ENCODE measurements at places on chromosomes 2 and 18. TPM values are rescaled to one million over a fixed set of nuclear protein-coding genes. Genes with fewer than 3 reads are reported as not detected.

DNA sequence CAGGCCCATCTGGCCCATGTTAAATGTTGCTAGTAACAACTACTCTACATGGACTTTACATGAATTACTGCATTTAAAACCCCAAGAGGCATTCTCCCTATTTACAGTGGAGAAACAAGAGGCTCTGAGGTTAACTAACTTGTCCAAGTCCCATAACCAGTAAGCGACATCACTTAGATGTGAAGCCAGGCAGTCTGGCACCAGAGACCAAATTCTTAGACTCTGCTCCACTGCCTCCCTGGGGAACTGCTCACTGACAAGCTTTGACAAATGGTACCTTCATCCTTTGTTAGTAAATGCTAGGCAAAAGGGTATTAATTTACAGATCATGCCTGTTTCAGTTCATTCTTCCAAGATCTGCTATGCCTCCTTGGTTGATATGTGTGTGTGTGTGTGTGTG lies 124.8 kb downstream of the AFF3 start:
- DNase-seq = no peak
- H3K4me3 ChIP-seq = no peak overlapping the region
- H3K4me1 ChIP-seq = peaks cover 3% of the 10 kb centered on the region
- no peak overlapping the region for H3K27ac ChIP-seq
- no peaks in the 10 kb centered on the region for H3K36me3 ChIP-seq

DNA sequence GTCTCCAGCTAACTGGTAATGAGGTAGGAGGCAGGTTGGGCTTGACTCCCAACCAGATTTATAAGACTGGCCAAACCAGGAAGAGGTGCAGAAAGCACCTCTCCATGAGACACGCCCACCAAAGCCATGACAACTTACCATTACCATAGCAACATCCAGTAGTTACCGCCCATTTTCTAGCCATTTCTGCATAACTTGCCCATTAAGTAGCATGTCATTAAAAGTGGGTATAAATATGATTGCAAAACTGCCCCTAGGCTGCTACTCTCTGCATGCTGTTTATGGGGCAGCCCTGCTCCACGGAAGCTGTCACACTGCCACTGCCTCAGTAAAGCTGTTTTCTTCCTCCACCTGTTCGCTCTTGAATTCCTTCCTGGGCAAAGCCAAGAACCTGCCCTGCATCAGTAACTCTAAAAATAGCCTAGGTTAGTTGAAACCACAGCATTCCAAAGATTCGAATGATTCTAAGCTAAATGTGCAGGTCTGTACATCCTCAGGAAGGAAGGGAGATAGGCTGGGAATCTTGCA lies 131.9 kb downstream of the ATL2 start:
- H3K4me3 ChIP-seq = no peak overlapping the region
- H3K4me1 ChIP-seq = no peaks in the 10 kb centered on the region
- no peaks in the 10 kb centered on the region for H3K36me3 ChIP-seq
- peak overlapping the region; percentile 36 for H3K27ac ChIP-seq

- no peak overlapping the region for H3K27ac ChIP-seq
- H3K4me3 ChIP-seq = no peak overlapping the region
- H3K4me1 ChIP-seq = no peaks in the 10 kb centered on the region
- no peaks in the 10 kb centered on the region for H3K36me3 ChIP-seq
- DNase-seq = no peak
- H3K27me3 ChIP-seq = no peaks in the 10 kb centered on the region
Measured at GRCh38 chr2:113351375-113352355, 72.9 kb upstream of the PAX8 start.

DNA sequence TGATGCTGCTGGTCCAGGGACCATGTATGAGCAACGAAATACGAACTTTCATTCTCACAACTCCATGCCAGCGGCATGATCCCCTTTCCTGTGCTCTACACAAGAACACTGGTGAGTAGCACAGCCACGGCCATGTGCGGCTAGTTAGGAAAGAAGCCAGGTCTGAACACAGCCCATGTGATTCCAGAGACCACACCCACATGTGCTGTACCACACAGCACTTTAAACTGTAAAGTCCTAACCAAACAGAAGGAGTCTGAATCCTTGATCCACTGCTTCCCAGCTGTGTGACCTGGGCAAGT lies 33.0 kb upstream of the ACAA2 start:
- no peaks in the 10 kb centered on the region for H3K36me3 ChIP-seq
- H3K4me1 ChIP-seq = peaks cover 4% of the 10 kb centered on the region
- H3K27me3 ChIP-seq = no peaks in the 10 kb centered on the region
- H3K4me3 ChIP-seq = no peak overlapping the region
- DNase-seq = no peak

GRCh38 chr18:24995755-24996154 lies 356.2 kb downstream of the ZNF521 start:
- H3K4me1 ChIP-seq = no peaks in the 10 kb centered on the region
- no peaks in the 10 kb centered on the region for H3K27me3 ChIP-seq
- no peaks in the 10 kb centered on the region for H3K36me3 ChIP-seq
- no peak for DNase-seq
- H3K4me3 ChIP-seq = no peak overlapping the region
- no peak overlapping the region for H3K27ac ChIP-seq

DNA sequence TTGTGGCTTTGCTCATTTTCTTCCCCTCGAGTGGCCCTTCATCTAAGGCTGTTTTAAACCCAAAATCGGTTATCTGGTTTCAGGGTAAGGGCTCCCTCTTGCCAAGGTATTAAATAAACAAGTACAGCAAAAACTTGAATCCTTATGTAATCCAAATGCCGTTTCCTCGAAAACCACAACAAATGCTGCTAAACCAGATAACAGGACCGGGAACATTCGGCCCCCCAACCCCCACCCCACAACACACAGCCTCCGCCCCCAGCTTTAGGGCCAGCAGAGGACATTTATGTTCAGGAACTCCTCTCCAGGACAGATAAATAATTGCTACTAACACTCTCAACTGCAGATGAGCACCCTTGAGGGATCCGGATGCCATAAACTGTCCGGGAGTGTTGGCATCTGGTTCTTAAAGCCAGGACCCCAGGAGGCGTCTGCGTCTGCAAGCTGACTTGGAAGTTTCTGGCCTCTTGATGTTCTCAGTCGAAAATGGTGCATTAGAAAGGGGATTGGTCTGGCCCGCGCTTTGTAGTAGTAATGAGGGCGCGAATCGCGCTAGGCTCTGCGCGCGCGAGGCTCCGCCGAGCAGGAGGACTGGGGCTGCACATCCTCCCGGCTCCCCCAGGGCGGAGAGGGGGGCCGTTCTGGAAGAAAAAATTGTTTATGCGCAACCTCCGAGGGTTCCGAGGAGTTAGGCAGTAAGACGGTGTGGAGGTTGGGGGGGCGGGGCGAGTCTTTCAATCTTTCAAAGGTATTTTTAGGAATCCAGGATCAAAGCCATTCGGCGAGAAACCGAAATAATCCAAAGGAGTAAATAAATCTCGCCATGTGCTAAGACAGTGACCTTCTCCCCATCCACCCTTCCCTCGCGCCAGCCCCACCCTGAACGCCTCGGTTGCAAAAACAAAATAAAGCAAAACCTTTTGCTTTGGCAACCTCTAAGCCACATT lies 3.9 kb upstream of the ID2 start:
- peak overlapping the region; percentile 67 for H3K4me3 ChIP-seq
- DNase-seq = peak; percentile 89
- H3K36me3 ChIP-seq = no peaks in the 10 kb centered on the region
- peak overlapping the region; percentile 97 for H3K27ac ChIP-seq

GRCh38 chr2:20539133-20539719 lies 92.4 kb downstream of the RHOB start:
- H3K4me3 ChIP-seq = no peak overlapping the region
- no peak for DNase-seq
- no peaks in the 10 kb centered on the region for H3K36me3 ChIP-seq
- no peaks in the 10 kb centered on the region for H3K4me1 ChIP-seq
- H3K27ac ChIP-seq = no peak overlapping the region

Gene EGR4
- not detected for total RNA-seq

Gene RAB17
- 82.8 TPM for total RNA-seq

Gene HSPD1
- 149 TPM for total RNA-seq

Gene ABHD1
- total RNA-seq = not detected

Measured in upper lobe of left lung (tissue), 6 donors.